Activated T-helper 2 cell treated with anti-CD3 and anti-CD28 coated beads, Interferon-gamma antibody, Interleukin-2, Interleukin-4, amounts not matched to agents 10 μg/mL and 5 μg/mL and 100 μg/mL, durations not matched to agents 14 hours and 24 hours and 36 hours (primary cell): ENCODE measurements at places on chromosomes 3 and 15. TPM values are rescaled to one million over a fixed set of nuclear protein-coding genes. Genes with fewer than 3 reads are reported as not detected.

- no peak for DNase-seq
- no peaks in the 10 kb centered on the region for H3K36me3 ChIP-seq
Observed at GRCh38 chr3:10527295-10528001, 22.1 kb upstream of the ATP2B2 start.

DNA sequence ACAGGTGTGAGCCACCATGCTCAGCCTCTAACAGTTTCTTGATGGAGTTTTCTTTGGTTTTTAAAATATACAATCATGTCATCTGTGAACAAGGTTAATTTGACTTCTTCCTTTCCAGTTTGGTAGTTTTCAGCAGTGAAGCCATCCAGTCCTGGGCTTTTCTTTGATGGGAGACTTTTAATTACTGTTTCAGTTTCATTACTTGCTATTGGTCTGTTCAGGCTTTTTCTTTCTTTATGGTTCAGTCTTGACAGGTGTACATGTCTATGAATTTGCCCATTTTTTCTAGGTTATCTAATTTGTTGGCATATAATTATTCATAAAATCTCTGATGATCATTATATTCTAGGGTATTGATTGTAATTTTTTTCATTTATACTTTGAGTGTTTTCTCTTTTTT, 36.8 kb downstream of the PFN2 start:
- peaks cover 4% of the 10 kb centered on the region for H3K4me1 ChIP-seq
- H3K4me3 ChIP-seq = no peak overlapping the region
- H3K27me3 ChIP-seq = no peaks in the 10 kb centered on the region
- no peak for DNase-seq

DNA sequence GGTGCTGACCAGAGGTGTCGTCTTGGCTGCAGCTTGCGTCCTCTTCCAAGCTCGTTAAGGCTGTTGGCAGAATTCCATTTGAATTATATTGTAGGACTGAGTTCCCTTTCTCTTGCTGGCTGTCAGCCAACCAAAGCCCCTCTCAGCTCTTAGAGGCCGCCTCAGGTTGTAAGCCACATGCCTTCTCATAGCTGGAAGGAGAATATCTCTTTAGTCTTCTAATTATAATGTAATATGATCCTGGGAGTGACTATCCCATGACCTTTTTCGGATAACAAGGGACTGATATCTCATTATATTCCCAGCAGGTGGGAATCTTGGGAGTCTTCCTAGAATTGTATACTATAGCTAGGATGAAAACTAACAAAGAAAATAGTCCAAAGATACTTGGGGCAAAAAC, 4.8 kb downstream of the SCG5 start:
- H3K4me3 ChIP-seq = no peak overlapping the region
- H3K4me1 ChIP-seq = peaks cover 3% of the 10 kb centered on the region
- H3K27me3 ChIP-seq = no peaks in the 10 kb centered on the region
- H3K36me3 ChIP-seq = peaks cover 41% of the 10 kb centered on the region

The C2CD4A gene
- not detected in 2 replicates for total RNA-seq

The CFAP100 gene
- total RNA-seq = not detected in 2 replicates

The ETFA gene
- 157 and 160 TPM in 2 replicates for total RNA-seq

The GRIP2 gene
- not detected in 2 replicates for total RNA-seq
